Activated CD8-positive, alpha-beta T cell treated with anti-CD3 and anti-CD28 coated beads for 36 hours (primary cell): ENCODE measurements at places on chromosomes 5 and 9.
A peak's percentile ranks its signal among the peaks of the same experiment; 100 is the strongest.

DNA sequence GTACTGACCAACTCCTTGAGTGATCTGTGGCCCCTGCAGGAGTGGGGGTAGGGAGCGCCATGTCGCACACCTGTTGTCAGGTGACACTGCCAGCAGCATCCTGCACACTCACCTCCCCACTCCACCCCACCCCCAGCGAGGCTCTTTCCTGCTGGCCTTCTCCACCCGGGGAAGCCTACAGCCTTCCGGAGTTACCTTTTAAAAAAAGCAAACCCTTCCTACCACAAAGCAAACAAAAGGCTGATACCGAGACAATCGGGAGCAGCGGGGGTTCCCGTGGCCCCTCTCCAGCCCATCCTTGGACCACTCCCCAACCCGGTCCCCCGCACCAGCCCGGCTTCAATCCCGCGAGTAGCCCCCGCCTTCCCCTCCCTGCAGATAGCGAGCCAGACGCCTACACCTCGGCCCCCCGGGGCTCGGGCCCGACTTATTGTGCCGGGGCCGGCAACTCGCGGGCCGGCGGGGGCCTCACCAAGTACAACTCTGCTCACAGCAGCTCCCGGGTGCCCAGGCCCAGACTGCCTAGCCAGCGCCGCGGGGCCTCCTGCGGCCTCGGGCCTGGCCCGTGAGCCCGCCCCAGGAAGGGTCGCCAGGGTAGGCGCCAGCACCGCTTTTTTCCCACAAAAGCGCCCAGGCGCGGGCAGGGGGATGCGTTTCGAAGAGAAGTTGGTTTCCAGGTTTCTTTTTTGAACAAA is 724 bp downstream of the MACROH2A1 start:
- DNase-seq, result peak; percentile 71
- H3K4me1 ChIP-seq, result peaks cover 53% of the 10 kb centered on the region
- H3K36me3 ChIP-seq, result peaks cover 12% of the 10 kb centered on the region
- no peaks in the 10 kb centered on the region for H3K27me3 ChIP-seq

DNA sequence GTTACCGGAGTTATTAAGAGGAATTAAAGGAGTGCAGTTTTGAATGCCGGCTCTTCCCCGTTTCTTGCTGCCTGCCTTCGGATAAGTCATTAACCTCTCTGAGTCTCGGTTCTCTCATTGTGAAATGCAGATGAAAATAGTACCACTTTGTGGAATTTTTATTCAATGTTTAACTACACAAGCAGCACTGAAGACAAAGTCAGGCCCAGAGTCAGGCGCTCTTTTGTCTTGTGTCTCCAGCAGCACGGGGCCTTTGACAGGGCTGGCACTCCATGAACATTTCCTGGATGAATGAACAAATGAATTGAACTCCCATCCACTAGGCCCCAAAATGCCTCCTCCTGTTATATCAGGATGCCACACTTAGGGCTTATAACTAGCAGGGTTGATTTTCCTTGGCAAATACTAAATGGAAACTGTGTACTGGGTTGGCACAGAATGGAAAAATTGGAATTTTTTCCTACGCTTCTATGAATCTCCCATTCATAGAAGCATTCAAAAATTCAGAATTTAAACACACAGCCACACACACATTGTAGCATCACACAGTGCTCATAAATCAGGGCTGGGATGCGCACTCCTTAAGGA is 332.8 kb downstream of the MLLT3 start:
- no peaks in the 10 kb centered on the region for H3K4me1 ChIP-seq
- H3K27ac ChIP-seq, result no peak overlapping the region
- H3K4me3 ChIP-seq, result no peak overlapping the region
- DNase-seq, result no peak
- no peaks in the 10 kb centered on the region for H3K36me3 ChIP-seq

GRCh38 chr9:128257086-128257825 is 18.6 kb downstream of the GOLGA2 start:
- no peaks in the 10 kb centered on the region for H3K4me1 ChIP-seq
- H3K27ac ChIP-seq, result no peak overlapping the region
- DNase-seq, result no peak
- no peak overlapping the region for H3K4me3 ChIP-seq
- H3K27me3 ChIP-seq, result no peaks in the 10 kb centered on the region

- H3K4me3 ChIP-seq, result no peak overlapping the region
- no peak for DNase-seq
- peaks cover under 1% of the 10 kb centered on the region for H3K27me3 ChIP-seq
- no peaks in the 10 kb centered on the region for H3K36me3 ChIP-seq
These were observed 374.6 kb downstream of the OSTF1 start for GRCh38 chr9:75462866-75463265.

- no peaks in the 10 kb centered on the region for H3K36me3 ChIP-seq
- H3K27ac ChIP-seq, result no peak overlapping the region
- peaks cover 20% of the 10 kb centered on the region for H3K4me1 ChIP-seq
- peak; percentile 58 for DNase-seq
- no peak overlapping the region for H3K4me3 ChIP-seq
These were observed 19.3 kb downstream of the SLC6A7 start for GRCh38 chr5:150209099-150209635.

DNA sequence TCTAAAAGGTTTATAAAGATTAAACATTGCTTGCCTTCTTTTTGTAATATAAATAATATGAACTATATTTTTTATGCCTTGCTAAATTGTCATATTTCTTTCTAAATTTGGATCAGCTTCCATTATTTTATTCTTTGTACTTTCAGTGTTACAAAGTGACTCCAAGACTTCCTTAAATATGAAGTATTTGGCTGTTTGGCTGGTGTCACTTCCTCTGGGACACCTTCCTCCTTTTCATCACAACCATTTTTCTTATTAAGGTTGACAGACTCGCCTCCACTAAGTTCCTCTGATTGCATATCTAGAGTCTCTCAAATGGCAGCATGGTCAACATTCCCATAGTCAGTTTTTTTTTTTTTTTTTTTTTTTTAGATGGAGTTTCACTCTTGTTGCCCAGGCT is 73.8 kb upstream of the SLC1A1 start:
- no peaks in the 10 kb centered on the region for H3K27me3 ChIP-seq
- no peaks in the 10 kb centered on the region for H3K36me3 ChIP-seq
- H3K4me1 ChIP-seq, result no peaks in the 10 kb centered on the region
- DNase-seq, result no peak
